Esophagus mucosa (tissue), 1 donor: ENCODE measurements at places on chromosomes 1 and 21.

DNA sequence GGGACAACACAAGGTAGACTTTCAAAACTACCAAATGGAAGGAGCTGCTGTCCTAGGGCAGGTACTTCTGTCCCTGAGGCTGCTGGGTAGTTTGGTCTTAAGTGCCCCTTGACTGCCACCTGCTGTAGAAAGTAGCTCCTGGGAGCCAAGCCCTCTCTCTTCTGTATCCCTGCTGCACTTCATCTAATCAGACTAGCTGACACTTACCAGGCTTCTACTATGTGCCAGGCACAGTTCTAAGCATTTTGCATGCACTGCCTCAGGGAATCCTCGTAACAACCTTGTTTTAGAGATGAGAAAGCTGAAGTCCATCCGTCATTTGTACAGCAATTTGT, 15.9 kb upstream of the SRSF4 start:
- peak; percentile 70 for ATAC-seq

GRCh38 chr1:212430416-212430815, 2.3 kb upstream of the NENF start:
- ATAC-seq, result no peak

DNA sequence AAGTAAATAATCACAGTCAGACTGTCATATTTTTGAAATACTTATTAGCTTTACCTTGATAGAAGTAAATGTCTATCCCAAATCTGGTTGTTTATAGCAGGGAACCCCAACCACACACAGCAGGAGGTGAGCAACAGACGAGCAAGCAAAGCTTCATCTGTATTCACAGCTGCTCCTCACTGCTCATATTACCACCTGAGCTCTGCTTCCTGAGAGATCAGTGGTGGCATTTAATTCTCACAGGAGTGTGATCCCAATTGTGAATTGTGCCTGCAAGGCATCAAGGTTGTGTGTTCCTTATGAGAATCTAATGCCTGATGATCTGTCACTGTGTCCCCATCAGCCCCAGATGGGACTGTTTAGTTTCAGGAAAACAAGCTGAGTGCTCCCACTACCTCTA, 104.3 kb downstream of the GPATCH2 start:
- ATAC-seq, result no peak

GRCh38 chr1:162228586-162228985, 148.1 kb downstream of the SPATA46 start:
- ATAC-seq, result no peak

DNA sequence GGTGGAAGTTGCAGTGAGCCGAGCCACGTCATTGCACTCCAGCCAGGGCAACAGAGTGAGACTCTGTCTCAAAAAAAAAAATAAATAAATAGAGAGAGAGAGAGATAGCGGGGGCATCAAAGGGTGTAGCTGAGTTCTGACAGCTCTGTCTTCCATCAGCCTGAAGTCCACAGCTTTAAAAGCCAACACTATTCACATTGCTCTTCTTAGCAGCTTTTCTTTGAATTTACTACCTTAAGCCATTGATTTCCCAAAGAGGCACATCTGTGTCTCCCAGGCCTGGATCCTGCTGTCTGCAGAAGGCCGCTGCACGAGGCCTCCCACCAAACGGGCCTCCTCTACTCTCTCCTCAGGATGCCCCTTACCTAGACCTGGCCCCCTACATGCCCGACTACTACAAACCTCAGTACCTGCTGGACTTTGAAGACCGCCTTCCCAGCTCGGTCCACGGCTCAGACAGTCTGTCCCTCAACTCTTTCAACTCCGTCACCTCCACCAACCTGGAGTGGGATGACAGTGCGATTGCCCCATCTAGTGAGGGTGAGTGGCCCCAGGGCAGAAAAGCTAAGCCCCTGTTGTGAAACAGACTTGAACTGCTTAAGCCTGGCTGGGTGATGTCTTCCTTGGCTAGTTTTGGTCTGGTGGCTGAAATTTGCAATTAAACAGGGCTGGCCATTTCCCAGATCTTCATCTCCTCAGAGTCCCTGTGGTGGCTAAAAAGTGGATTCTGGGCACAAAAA, 16.5 kb upstream of the SLC25A34 start:
- no peak for ATAC-seq

DNA sequence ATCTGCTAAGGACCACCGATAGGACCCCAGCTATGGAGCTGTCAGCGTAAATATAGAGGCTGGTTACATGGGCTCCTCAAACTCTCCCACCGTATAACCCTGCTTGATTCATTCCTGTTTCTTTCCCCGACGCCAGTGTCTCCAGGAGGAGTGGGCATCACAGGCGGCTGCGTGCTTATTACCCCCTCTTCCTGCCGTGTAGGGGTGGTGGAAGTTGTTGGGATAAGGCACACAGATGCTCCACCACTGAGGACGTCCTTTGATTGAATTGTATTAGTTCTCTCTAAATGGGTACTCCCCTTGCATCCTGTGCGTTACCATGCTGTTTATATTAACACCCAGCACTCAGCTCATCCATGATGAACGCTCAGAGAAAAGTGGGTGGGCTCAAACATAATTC, 104.6 kb downstream of the ZBTB18 start:
- no peak for ATAC-seq

GRCh38 chr1:214420341-214420740, 131.1 kb downstream of the PTPN14 start:
- ATAC-seq, result peak; percentile 64

DNA sequence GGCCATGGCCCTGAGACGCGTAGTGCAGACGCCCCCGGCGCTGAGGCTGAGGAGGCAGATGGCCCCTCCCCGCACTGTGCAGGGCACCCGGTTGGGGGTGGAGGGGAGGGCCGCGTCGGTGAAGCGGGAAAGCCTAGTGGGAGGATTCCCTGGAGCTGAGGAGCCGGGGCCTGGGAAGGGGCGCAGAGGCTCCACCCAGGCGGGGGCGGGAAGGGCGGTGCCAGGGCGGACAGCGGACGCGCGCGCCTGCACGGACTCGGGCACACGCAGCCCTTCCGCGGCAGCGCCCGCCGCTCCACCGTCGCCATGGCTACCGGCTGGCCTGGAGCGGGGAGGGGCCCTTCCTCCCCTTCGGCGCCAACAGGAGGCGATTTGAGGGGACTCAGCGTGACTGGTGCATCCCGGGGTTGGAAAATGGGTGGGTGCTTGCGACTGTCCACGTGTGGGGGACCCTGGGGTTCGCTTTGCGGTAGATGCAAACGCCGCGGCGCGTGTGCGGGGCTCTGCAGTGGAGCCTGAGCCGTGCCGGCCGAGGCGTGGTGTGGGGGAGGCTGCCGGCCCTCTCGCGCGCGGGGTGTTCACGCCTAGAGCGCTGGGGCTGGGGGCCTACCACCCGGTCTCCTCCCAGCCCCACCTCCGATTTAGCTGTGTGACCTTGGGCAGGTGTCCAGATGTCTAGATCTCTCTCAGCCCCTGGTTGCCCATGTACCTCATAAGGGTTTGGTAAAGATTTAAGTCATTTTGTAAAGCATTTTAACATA, 35.1 kb downstream of the PTPRF start:
- peak; percentile 21 for ATAC-seq

DNA sequence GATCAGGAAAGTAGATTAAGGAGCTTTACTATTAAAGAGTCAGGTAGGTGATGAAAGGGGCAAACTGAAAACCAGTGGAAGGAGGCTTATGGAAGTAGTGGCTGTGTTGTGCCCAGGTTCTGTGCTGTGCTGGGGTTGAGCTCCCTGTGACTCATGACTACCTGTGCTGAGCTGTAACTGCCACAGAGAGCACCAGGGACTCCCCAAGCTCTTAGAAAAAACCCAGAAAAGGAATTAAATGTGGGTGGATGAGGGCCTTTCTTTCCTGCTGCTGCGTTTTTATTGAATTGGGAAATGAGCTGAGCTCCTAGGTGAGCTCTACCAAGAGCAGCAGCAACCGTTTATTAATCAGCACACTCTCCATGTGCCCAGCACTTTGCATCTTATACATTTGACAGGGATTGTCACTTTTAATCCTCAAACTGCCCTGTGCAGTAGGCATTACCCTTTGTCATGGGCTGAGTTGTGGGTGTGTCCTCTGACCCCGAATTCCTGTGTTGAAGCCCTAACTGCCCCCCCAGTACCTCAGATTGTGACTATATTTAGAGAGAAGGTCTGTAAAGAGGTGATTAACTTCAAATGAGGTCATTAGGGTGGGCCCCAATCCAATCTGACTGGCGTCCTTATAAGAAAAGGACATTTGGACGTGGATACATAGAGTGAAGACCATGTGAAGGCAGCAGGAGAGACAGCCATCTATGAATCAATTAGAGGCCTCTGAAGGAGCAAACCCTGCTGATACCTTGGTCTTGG, 65.4 kb downstream of the AK4 start:
- no peak for ATAC-seq

- ATAC-seq, result peak; percentile 51
Measured at GRCh38 chr1:23562137-23562876, 3.0 kb upstream of the ID3 start.

DNA sequence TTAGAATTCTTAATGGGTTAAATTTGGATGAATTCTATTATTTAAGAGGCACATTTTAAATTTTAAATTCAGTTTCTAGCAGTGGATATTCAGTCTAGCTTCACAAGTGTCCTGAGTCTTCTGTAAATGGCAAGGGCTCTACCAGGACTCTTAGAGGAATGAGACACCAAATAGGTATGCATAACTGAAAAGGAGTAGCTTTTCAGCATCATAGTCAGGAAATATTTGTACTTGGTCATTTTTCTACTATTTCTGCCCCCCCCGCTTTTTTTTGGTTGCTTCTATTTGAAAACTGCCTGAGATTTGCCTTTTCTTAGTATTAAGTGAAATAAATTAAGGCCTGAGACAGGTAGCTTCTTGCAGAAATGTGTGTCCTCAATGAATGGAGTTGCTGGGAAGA, 80.2 kb downstream of the MAST2 start:
- ATAC-seq, result no peak

GRCh38 chr1:25082216-25082899, 149.9 kb downstream of the SYF2 start:
- ATAC-seq, result no peak

- ATAC-seq, result no peak
Measured at GRCh38 chr1:63971557-63971956, 197.7 kb downstream of the ROR1 start.

- ATAC-seq, result no peak
Measured at GRCh38 chr21:18673789-18674188, 270.2 kb upstream of the TMPRSS15 start.

GRCh38 chr1:229940684-229941083, 126.4 kb upstream of the GALNT2 start:
- ATAC-seq, result no peak

- ATAC-seq, result no peak
Measured at GRCh38 chr21:20163167-20163566, 835.0 kb upstream of the NCAM2 start.

DNA sequence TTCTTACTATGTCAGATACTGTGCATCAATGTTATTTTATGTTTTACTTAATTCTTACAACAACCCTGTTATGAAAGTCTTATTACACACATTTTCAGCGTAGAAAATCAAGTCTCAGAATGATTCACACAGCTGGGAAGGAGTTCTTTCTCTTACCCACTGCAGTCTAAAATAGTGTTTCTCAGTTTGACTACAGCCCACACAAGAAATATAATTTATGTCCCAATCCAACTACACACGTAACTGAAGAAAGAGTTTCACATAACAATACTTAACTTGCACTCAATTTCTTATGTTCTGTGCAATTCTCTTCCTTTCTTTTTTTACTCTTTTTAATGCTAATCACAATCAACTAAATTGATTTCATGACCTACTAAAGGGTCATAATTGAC, 252.8 kb upstream of the ADGRL2 start:
- ATAC-seq, result no peak

DNA sequence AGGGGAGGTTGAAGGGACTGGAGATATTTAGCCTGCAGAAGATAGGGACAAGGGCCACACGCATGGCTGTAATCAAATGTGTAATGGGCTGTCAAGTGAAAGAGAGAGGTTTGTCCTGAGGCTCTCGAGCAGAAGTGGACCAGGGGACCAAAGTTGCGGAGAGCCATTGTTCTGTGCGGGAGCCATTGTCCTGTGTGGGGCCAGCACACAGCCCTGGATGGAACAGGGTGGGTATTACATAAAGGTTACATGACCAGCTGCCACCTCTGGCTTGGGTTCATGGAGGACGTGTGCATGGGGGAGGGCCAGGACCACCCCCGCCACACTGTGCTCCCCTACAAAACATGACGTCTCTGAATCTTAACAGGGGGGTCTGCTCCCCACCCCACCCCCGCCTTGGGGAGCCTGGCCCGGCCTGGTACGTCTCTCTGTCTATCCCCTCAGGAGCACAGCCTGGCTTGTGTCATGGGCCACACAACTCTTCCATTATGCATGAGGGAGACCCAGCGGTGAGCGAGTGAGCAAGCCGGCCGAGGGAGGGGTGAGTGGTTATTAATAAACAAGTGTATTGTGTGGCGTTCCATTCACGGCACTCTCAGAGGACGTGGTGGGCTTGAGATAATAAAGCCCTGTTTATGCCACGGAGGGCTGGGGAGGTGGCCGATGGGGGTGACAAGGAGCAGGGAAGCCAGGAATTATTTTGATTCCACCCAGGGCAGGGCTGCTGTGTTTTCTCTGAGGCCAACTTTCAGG, at the start of gene NFASC:
Gene NFASC (plus strand): TSS at position 703 of the 753 bp plus-strand sequence. CDS start 73,454 bp downstream, outside the sequence.
- ATAC-seq, result no peak

DNA sequence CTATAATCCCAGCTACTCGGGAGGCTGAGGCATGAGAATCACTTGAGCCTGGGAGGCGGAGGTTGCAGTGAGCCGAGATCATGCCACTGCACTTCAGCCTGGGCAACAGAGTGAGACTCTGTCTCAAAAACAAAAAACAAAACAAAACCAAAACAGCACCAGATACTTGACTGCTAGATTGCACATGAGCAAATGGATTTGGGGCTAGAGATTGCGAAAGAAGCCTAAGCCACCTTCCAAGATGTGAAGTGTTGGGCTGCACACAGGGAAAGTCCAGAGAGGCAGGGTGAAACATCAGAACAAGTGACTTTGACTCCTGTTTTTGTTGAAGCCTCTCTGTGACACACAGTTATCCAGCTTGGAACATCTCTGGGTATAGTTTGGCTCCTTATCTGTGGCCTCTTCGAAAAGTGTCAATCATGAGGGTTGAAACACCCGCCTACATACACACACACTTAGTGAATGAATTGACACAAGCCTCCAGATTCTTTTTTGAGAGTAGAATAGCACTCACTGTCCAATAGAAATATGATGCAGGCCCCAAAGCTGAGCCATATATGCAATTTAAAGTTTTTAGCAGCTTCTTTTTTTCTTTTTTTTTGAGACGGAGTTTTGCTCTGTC, 34.2 kb upstream of the GPR137B start:
- ATAC-seq, result no peak

DNA sequence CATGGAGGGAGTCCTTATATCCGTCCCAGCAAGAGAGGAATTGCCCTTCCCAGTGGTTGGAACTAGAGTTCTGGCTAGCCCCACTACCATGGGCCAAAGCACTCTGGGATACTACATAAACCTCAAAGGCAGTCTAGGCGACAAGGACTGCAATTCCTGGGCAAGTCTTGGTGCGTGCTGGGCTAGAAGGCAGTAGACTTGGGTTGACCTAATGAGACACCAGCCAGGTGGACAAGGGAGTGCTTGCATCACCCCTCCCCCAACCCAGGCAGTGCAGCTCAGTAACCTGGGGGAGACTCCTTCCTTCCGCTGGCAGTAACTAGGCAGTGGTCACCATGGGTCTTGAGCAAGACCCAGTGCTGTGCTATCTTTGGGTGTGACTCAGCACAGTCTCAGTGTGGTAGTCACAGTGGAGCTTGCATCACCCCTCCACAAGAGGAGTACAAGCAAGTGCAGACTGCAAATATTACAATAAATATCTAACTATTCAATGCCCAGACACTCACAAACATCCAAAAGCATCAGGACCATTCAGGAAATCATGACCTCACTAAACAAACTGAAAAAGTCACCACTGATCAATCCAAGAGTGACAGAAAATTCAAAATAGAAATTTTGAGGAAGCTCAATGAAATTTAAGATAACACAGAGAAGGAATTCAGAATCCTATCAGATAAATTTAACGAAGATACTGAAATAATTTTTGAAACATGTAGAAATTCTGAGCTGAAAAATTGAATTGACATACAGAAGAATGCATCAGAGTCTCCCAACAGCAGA, 84.7 kb upstream of the LYPLAL1 start:
- ATAC-seq, result peak; percentile 61
